Motor neuron (in vitro differentiated cells): ENCODE measurements at places on chromosomes 12 and 14. TPM values are rescaled to one million over a fixed set of nuclear protein-coding genes. Genes with fewer than 3 reads are reported as not detected.

DNA sequence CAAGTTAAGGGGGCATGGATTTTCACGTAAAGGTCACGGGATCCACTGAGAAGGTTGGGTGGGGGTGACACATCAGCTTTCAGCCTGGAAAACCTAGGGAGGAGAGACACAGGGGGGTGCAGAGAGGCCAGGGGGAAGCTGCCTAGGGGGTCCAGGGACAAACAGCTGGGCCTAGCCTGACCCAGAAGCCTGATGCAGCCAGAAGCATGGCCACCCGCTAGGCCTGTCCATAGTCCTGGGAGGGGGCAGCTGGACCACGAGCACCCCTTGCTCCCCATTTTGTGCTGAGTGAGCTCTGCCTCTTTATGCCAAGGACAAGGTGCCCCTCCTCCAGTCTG, 322.7 kb upstream of the RTL1 start:
- ATAC-seq, result no peak

GRCh38 chr12:63937378-63938316, 93.1 kb downstream of the SRGAP1 start:
- ATAC-seq, result peak; percentile 71

The STAB2 gene
- 0.25 TPM in 1 of 2 replicates, not detected in the other for total RNA-seq

The GRIP1 gene
- total RNA-seq, result 3.4 and 4.3 TPM in 2 replicates

The SAMD4A gene
- total RNA-seq, result 8.3 and 10.6 TPM in 2 replicates

The ELK3 gene
- 1.0 and 1.5 TPM in 2 replicates for total RNA-seq

GRCh38 chr12:45934956-45935355, 55.4 kb downstream of the SCAF11 start:
- no peak for ATAC-seq

The GNB3 gene
- total RNA-seq, result 7.4 and 7.7 TPM in 2 replicates

- ATAC-seq, result no peak
Measured at GRCh38 chr14:35247777-35248475, 44.3 kb upstream of the PSMA6 start.

The RDH12 gene
- not detected in 2 replicates for total RNA-seq

The CIROP gene
- 0.22 and 0.35 TPM in 2 replicates for total RNA-seq

GRCh38 chr12:130104571-130105106, 57.6 kb upstream of the FZD10 start:
- ATAC-seq, result no peak

The TCL1B gene
- 0.22 and 0.38 TPM in 2 replicates for total RNA-seq

GRCh38 chr12:106950591-106950990, 5.1 kb upstream of the TMEM263 start:
- ATAC-seq, result no peak
